HT1080 (cell line): ENCODE measurements at places on chromosomes 7 and 10. TPM values are rescaled to one million over a fixed set of nuclear protein-coding genes. Genes with fewer than 3 reads are reported as not detected.

Gene AKR1D1
- total RNA-seq = not detected in 2 replicates

Gene SLC18A2
- total RNA-seq = not detected in 2 replicates

Gene LRRD1
- total RNA-seq = 0.10 TPM in 1 of 2 replicates, not detected in the other

Gene CLRN3
- not detected in 2 replicates for total RNA-seq

Gene FGL2
- total RNA-seq = not detected in 2 replicates

Gene PKD2L1
- not detected in 2 replicates for total RNA-seq

Gene SPDYE1
- not detected in 2 replicates for total RNA-seq

Gene OR9A2
- not detected in 2 replicates for total RNA-seq

Gene PAX4
- total RNA-seq = not detected in 2 replicates

Gene TMEM178B
- 0.07 TPM in 1 of 2 replicates, not detected in the other for total RNA-seq

Gene ATP6V1F
- 114 and 126 TPM in 2 replicates for total RNA-seq

Gene PRKCQ
- 0.16 and 0.33 TPM in 2 replicates for total RNA-seq

Gene NUDT13
- total RNA-seq = 1.9 and 2.5 TPM in 2 replicates

Gene TMEM213
- total RNA-seq = not detected in 2 replicates

Gene MCMBP
- 89.2 and 105 TPM in 2 replicates for total RNA-seq

Gene SLC18A3
- total RNA-seq = not detected in 2 replicates

Gene RELN
- 0.02 and 0.03 TPM in 2 replicates for total RNA-seq

Gene CTAGE6
- not detected in 2 replicates for total RNA-seq

Gene TUBAL3
- not detected in 2 replicates for total RNA-seq

Gene GSDME
- total RNA-seq = 47.5 and 51.0 TPM in 2 replicates

Gene SORCS3
- 0.03 and 0.05 TPM in 2 replicates for total RNA-seq

Gene PDE6C
- not detected in 2 replicates for total RNA-seq

Gene HHEX
- 2.6 and 2.7 TPM in 2 replicates for total RNA-seq
